ENCODE measurements at places on chromosomes 12 and 14.

- DNase-seq: no peak
Measured at GRCh38 chr12:29726321-29726692, 57.4 kb downstream of the TMTC1 start.

DNA sequence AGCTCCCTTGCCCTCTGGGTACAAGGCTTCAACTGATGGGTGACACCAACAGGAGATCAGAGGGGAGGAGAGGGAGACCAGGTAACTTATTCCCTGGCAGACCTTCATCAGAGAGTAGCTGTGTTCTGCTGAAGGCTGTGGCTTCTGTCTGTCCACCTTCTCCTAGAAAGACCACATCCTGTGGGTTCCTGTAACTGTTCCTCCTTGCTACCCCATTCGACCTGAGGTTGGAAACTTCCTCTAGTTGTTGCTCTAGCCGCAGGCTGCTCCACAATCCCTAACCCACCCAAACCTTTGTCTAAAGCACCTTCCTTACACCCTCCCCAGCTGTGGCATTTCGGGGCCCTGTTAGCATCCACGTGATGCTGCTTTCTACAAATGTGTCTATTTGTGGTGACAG lies 454.2 kb downstream of the DPF3 start:
- DNase-seq: no peak

DNA sequence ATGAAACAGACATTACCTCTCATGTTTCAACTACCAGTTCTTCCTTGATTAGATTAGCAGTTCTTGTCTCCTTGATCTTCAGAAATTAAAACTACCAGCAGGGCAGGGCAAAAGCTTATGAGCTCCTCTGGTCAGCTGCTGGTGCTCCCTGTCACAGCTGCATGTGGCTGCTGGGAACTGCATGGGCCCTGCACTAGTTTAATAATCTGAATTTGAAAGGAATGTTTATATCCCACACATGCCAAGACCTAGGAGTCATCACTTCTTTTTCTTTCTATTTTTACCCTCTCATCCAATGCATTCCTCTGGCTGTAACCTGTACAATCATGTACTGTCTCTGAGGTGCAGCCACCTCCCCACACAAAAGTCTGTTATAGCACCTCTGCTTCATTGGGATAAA lies 73.9 kb downstream of the ARMH4 start:
- peak; percentile 84 for DNase-seq

- DNase-seq: no peak
Measured at GRCh38 chr12:90027041-90027440, 318.4 kb upstream of the ATP2B1 start.

DNA sequence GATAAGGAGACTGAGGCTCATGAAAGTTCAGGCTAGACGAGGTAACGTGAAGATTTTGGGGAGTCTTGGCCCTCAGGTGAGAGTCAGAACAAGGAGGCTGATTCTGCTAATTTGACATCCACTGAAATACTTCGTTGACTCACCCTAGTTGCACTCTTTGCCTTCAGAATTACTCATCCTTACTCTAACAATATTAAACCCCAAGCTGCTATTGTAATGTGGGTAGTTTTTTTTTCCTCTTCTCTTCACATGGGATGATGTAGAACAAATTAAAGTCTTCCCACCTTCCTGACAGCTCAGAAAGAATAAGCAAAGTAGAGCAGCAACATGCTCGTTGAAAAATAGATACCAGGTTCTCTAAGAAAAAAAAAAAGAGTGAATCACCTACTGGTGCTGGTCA lies 22.0 kb upstream of the SRRM4 start:
- DNase-seq: no peak

DNA sequence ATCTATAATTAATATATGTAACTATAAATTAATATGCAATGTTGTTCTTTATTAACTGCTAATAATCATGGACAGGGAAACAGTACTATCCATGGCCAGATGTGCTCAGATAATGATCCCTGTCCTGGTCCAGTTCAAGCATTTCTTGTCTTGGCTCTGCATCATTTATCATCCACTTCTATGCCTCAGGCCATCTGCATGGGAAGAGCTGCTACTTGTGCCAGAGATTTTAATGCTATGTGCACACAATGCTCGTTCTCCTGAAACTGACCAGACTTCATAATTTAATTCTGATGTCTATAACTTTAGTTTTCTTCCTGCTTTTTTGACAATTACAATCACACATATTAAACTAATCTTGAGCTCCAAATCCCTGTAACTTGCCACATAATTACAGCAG lies 11.2 kb upstream of the TMX1 start:
- DNase-seq: no peak

- no peak for DNase-seq
Measured at GRCh38 chr14:91516663-91517388, 6.7 kb upstream of the PPP4R3A start.

DNA sequence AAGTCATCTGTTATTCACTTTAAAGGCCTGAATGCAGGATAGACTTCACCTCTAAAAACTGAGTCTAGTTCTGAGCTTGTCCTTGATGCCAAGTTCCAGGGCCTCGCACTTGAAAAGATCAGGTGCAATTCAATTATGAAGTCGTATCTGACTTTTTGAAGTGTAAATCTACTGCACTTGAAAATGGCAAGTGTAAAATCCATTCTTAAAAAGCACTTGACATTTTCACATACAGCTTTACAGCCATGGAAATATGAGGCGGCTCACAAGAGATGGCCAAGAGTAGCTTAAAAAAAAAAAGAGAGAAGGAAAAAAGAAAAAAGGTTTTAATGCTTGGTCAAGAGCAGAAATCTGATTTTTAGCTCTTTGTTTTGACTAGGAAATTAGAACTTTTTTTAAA lies 172.5 kb downstream of the GXYLT1 start:
- DNase-seq: no peak

DNA sequence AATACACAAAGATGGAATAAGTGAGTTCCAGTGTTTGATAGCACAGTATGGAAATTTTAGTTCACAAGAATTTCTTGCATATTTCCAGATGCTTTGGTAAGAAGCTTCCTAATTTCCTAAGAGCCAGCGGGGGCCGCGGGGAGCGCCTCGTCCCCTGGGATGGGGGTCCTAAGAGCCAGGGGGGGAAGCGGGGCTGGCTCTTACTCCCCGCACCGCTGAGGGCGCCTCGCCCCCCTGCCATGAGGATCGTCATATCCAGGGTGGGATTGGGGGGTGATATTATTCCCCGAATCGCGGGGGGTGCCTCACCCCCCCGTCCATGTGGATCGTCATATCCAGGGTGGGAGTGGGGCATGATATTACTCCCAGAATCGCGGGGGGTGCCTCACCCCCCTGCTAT lies 100.5 kb upstream of the GNG2 start:
- DNase-seq: no peak

DNA sequence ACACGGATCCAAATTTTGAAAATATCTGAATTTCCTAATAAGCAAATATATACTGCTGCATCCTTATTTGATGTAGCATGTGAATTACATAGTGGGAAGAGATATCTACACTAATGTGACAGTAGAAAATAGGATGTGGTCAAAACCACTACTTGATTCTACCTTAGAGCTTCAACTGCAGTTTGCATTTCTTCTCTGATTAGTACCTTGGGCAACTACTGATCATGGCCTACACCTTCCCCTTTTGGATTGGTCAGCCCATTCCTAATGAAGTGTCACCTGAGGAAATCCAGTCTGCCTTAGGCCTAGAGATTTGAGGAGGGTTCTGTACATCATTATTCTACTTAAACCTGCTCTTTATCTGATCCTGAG lies 10.7 kb downstream of the LLPH start:
- no peak for DNase-seq

GRCh38 chr12:19397534-19397933 lies 41.8 kb upstream of the AEBP2 start:
- no peak for DNase-seq

- DNase-seq: no peak
Measured at GRCh38 chr14:22476005-22476751, 112.8 kb downstream of the DAD1 start.

GRCh38 chr14:51357250-51357649 lies 117.2 kb downstream of the TMX1 start:
- DNase-seq: no peak

DNA sequence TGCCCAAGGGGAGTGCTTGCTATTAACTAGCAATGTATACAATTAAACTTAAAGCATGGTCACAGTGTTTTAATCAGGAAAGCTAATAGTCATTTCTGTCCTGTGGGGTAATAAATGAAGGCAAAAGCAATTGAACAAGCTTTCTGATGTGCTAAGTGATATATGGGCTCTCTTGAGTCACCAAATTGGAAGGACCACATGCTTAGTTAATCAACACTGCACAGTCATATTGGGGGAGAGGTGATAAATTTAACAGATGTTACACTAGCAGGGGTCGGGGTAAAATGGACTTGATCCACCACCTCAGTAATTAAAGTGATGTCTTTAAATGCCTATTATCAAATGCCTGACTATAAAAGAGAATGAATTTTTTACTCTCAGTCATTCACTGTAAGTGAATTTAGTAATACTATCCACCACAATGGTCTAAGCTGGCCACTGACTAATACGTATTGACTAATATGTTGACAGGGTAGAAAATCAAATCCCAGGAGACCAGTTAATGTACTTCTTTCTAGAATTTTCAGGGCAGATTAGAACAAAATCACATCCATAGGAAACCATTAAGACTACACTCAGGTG lies 736.3 kb downstream of the RPS29 start:
- no peak for DNase-seq

- DNase-seq: no peak
Measured at GRCh38 chr12:64660237-64661018, 50.1 kb downstream of the RASSF3 start.

- DNase-seq: no peak
Measured at GRCh38 chr12:104985206-104985605, 910 bp upstream of the NOPCHAP1 start.

- DNase-seq: no peak
Measured at GRCh38 chr12:19014240-19014639, 115.3 kb upstream of the PLEKHA5 start.

All from RCC 7860 (cell line).